ENCODE measurements at places on chromosomes 2 and 18. TPM values are rescaled to one million over a fixed set of nuclear protein-coding genes. Genes with fewer than 3 reads are reported as not detected.

Gene TFCP2L1
- total RNA-seq, result not detected

Gene SERPINB11
- not detected for total RNA-seq

Gene RBM44
- 0.32 TPM for total RNA-seq

Gene ZNF892
- 3.6 TPM for total RNA-seq

Gene RFX8
- 0.49 TPM for total RNA-seq

Gene ANKRD53
- 0.32 TPM for total RNA-seq

Gene DUSP2
- total RNA-seq, result 0.49 TPM

Gene SNORC
- total RNA-seq, result 0.63 TPM

Gene KIDINS220
- 89.9 TPM for total RNA-seq

Gene NYAP2
- not detected for total RNA-seq

Gene UPP2
- total RNA-seq, result not detected

Gene UGT1A3
- total RNA-seq, result not detected

Gene GPC1
- 7.1 TPM for total RNA-seq

Gene NETO1
- total RNA-seq, result not detected

Gene ARHGEF33
- 0.16 TPM for total RNA-seq

Gene LDLRAD4
- total RNA-seq, result 24.7 TPM

Gene ACMSD
- total RNA-seq, result not detected

Gene GKN1
- total RNA-seq, result not detected

Gene IFIH1
- 8.4 TPM for total RNA-seq

Gene TMEM178A
- total RNA-seq, result not detected

Gene MERTK
- total RNA-seq, result 11.2 TPM

Gene TMEFF2
- total RNA-seq, result under 0.01 TPM

Gene FBLN7
- 4.4 TPM for total RNA-seq

Gene NTSR2
- total RNA-seq, result not detected
